ENCODE measurements at places on chromosomes 4 and X.

DNA sequence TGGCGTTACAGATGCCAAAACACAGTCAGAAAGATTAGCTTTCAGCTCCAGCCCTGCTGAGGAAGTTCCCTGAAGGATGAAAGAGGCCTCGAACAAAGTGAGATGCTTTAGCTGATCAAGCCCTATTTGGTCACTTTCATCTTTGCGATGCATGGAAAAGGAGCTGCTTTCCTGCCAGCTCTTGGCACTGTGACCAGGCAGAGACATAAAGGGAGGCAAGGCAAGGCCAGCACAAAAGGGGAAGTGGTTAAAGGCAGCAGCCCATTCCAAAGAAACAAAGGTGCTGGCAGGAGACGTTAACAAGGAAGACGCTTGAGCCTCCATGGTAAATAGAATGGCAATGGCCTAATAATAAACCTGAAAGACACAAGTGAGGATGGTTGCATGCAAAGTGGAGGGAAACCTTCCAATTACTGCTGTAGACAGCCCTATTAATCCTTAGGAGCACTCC lies 617.1 kb upstream of the INTU start:
- DNase-seq: no peak

- no peak for DNase-seq
These were observed 113.7 kb upstream of the LSM6 start for GRCh38 chr4:146061610-146062334.

DNA sequence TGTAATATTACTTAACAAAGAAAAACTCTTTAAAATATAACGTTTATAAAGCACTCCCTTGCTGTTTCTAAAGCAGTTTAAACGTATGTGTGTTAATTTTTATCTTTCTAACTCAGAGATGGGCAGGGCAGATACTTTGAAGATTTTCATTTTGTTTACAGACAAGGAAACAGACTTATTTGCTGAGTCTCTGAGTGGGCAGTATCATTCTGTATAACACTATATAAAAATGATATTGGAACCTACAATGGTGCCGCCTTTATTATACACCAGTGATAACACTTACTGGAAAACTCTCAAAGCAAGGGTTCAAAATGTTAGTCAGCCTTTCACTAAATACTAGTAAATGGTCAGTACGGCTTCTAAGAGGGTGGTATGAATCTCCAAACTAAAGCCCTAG lies 193.4 kb downstream of the NR3C2 start:
- no peak for DNase-seq

DNA sequence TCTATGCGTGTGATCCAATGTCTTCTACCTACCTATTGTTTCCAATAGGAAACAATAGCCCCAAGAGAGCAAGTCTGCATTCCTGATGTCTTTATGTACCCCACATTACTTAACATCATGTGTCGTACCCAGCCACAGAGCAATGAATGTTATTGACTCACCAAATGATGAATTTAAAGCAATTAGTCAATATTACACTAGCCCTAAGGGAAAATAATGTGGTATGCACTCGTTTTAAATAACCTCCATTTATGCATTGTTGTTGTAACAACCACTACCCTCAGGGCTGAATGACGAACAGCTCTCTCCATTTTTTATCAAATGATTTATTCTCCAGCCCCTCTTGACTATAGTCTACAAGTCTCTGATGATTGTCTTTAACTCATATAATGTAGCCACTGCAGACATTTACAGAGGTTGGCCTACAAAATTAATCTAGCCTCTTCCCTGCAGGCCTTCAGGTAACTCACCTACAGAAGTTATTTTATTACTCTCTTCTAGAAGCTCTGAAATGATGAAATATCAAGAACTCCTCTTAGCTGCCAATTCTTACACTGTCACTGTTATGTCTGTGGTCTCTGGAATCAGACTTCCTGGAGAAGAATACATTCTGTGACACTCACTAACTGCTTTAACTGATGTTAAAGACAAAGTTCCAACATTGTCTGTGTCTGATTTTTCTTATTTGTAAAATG lies 601.7 kb upstream of the GRIA3 start:
- DNase-seq: no peak

- no peak for DNase-seq
These were observed 55.0 kb downstream of the EFNB1 start for GRCh38 chrX:68883800-68884199.

DNA sequence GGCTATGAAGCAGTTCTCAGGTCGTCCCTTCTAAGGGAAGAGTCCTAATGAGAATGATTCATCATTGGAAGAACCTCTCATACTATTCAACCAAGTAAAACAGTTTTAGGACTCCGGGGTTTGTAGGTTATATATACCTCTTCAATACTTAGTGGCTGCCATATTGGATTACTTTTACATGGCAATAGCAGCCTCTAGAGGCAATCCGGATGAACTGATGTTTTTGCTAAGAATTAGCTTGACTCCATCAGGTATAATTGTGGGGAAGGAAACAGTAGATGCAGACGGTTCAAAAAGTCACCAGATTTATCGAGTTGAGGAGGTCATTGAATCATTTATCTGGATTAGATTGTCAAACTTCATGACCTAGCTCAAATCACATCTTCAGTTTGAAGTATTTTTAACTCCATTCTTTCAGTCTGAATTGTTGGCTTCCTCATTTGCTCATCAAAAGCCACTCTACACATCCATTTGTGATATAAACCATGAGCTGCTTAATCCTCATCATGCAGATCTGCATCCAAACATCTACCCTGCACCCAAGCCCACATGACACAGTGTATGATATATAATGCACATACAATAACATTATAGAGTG lies 28.4 kb downstream of the GUCY1B1 start:
- DNase-seq: no peak

DNA sequence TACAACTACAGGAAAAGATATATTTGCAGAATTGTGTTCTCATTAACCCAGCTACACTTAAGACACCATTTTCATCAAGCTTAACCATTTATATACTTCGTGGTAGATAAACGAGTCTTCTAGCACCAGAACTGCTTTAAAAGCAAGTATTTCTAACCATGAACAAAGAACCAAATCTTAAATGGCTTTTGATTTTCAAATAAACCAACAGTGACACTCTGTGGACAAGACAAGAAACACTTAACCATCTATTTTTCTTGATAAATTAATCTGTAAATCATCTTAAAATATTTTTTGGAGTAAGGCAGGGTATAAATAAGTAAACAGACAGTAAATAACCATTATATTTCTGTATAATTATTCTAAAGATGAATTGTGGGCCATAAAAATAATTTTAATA lies 10.2 kb downstream of the BEND2 start:
- no peak for DNase-seq

GRCh38 chrX:128928636-128929035 lies 594.7 kb downstream of the SMARCA1 start:
- DNase-seq: no peak

- DNase-seq: no peak
These were observed 492 bp upstream of the NKX3-2 start for GRCh38 chr4:13544606-13545393.

DNA sequence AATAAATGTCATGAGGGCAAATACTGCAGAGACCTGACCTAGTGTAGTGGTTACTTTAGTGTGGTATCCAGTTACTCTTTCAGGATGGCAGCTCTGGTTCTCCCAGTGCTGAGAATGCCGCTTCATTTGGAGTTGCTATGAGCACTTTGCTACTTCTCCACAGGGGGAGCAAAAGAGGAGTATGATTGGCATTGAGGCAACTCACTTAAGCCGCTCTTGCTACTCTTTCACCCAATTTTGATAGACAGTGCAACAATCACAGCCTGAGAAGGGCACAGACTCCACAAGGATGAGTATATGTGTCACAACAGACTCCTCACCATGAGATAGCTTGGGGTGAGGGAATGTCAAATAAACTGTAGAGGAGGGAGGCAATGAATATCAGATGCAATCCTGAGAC lies 81.2 kb downstream of the NPY1R start:
- DNase-seq: no peak
